ENCODE measurements at places on chromosomes 2 and 18.

GRCh38 chr2:101773137-101773536, 75.6 kb downstream of the MAP4K4 start:
- no peak for DNase-seq

DNA sequence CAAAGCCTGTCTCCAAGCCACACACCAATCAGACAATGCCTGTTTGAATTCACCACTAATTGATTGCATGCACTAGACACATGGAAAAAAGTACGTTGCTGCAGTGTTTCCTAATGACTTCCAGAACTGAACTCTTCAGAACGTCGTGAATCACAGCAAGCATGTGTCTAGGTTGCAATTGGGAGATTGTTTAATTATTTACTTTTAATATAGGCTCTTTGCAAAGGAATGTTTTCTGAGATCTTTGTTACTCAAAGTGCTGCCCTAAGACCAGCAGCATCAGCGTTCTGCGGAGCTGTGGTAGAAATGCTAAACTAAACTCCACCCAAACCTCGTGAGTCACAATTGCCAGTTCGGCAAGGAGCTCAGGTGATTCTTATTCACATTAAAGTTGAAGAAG, 52.7 kb upstream of the CCDC68 start:
- no peak for DNase-seq

GRCh38 chr2:142598846-142599245, 278.6 kb upstream of the KYNU start:
- no peak for DNase-seq

DNA sequence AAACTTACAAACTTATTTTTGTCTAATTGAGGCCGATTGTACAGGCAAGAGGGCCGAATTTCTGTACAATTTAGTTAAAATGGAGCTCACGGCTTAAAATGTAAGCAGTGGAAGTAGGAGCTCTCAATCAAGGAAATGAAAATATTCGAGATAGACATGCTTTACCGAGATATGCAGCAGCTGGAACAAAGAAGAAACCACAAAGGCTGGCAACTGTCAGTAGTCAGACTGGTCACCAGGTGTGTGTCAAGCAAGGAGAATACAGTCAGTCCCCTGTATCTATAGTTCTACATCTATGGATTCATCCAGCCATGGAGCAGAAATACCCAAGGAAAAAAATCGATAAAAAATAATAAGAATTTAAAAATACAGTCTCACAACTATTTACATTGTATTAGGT, 122.6 kb downstream of the WDSUB1 start:
- no peak for DNase-seq

GRCh38 chr18:11996907-11997306, 15.6 kb downstream of the IMPA2 start:
- no peak for DNase-seq

DNA sequence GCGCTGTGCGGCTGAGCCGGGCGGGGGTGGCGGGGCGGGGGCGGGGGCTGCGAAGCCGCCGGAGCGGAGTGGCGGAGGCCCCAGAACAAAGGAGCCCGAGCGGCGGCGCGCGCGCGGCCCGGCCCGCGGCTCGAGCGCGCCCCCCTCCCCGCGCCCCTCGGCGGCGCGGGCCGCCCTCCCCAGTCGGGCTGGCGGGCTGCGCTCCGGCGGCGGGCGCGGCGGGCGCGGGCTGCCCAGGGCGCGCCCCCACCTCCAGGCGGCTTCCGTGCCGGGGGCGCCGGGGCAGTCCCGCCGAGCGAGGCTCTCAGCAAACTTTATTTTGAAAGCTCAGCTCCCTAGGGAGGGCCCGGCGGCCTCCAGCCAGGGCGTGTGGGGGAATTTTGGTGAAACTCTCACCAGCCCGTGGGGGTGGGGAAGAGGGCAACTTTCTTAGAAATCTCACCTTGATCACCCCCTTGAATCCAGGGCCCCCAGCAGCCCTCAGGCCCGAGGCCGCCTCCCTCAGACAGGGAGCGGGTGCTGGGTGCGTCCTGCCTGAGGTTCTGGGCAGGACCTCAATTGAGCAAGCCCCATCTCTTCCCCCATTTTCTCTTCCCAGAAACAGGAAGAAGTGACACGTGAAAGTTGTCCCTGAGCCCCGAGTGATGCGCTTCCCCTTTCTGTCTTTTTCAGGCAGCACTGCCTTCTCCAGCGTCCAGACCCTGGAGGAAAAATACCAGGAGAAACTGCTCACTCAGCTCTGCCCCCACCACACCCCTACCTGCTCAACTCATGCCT, 786 bp downstream of the TET3 start:
- no peak for DNase-seq

All from stimulated activated CD8-positive, alpha-beta memory T cell treated with anti-CD3 and anti-CD28 coated beads, Interleukin-4, amount 100 ng/mL, for 1 hour (primary cell).